CD4-positive, alpha-beta T cell treated with Interleukin-2 at 100 ng/mL for 4 hours (primary cell): ENCODE measurements at places on chromosomes 16 and 17.
A peak's percentile ranks its signal among the peaks of the same experiment; 100 is the strongest.

GRCh38 chr16:17921357-17921978 lies 415.1 kb downstream of the NPIPA8 start:
- peak; percentile 46 for DNase-seq

- no peak for DNase-seq
Observed at GRCh38 chr17:67392111-67392510, 15.0 kb downstream of the PITPNC1 start.

DNA sequence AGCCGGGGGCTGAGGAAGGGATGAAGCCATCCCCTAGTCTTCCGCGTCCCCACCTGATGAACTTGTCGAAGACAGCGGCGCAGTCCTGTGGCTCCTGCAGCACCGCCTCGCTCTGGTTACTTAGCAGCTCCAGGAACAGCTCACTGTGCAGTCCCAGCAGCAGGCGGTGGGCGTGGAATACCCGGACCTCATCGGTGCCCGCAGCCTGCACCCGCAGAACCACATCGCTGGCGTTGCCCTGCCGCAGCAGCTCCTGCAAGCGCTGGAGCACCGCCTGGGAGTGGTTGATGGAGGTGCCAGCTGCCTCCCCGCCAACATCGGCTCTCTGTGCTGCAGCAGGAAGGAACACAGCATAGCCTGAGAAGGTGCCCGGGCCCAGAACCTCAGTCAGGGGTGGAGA lies 1.8 kb downstream of the BTBD17 start:
- no peak for DNase-seq

GRCh38 chr17:57721967-57722703 lies 23.0 kb downstream of the CCDC182 start:
- no peak for DNase-seq
